ENCODE measurements at places on chromosomes 2 and 18. TPM values are rescaled to one million over a fixed set of nuclear protein-coding genes. Genes with fewer than 3 reads are reported as not detected.
A peak's percentile ranks its signal among the peaks of the same experiment; 100 is the strongest.

GRCh38 chr2:119657466-119658145 is 21.4 kb upstream of the TMEM177 start:
- no peaks in the 10 kb centered on the region for H3K36me3 ChIP-seq
- peaks cover 2% of the 10 kb centered on the region for H3K27me3 ChIP-seq
- H3K4me1 ChIP-seq, result no peaks in the 10 kb centered on the region
- no peak for DNase-seq
- no peak overlapping the region for H3K4me3 ChIP-seq

GRCh38 chr2:182951948-182952663 is 85.7 kb upstream of the FRZB start:
- H3K27ac ChIP-seq, result no peak overlapping the region
- DNase-seq, result peak; percentile 34
- no peak overlapping the region for H3K4me3 ChIP-seq
- no peaks in the 10 kb centered on the region for H3K4me1 ChIP-seq

DNA sequence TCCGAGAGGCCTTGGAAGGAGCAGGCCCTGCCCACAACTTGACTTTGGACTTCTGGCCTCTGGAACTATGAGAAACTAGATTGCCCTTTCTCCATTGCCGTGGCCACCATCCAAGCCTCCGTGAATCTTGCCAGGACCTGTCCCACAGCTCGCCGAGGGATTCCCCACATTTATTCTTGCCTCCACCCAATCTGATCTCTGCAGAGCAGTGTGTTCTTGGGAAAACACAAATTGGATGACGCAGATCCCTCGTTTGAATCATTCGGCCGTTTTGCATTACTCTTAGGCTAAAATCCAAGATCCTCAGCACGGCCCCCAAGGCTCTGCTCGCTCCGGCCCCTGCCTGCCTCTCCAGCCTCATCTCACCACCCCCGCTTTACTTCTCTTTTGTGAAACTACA is 364.2 kb downstream of the ZNF516 start:
- no peaks in the 10 kb centered on the region for H3K36me3 ChIP-seq
- no peak overlapping the region for H3K27ac ChIP-seq
- no peaks in the 10 kb centered on the region for H3K27me3 ChIP-seq
- no peak for DNase-seq
- no peaks in the 10 kb centered on the region for H3K4me1 ChIP-seq
- H3K4me3 ChIP-seq, result no peak overlapping the region

DNA sequence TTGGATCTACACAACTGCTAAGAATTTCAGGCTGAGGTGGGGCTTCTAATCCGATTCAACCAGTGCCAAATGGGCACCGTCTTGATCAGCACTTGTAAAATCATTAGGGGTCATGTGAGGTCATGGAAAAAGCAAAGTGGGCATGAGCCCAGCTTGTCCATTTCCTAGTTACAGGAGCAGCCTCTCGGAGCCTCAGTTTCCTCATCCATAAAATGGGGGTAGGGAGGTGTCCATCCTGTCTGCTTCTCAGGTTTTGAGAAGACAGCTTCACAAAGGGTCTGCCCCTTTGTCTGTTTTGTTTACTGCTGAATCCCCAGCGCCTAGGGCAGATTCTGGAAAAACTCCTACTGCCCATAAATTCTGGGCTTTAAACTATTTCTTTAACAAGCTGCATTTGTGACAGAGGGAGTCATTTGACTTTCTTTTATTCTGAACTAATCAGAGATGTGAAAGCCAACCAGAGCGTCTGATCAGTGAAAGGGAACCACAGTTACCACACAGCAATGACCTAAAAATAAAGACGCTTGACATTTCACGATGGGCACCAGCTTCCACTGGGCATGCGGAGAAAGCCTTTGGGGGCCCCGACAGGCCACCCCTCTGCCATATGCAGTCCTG is 38.9 kb downstream of the DNMT3A start:
- no peak overlapping the region for H3K4me3 ChIP-seq
- no peak for DNase-seq
- no peaks in the 10 kb centered on the region for H3K27me3 ChIP-seq
- H3K4me1 ChIP-seq, result peaks cover 29% of the 10 kb centered on the region
- peaks cover 42% of the 10 kb centered on the region for H3K36me3 ChIP-seq
- H3K27ac ChIP-seq, result peak overlapping the region; percentile 10

- no peaks in the 10 kb centered on the region for H3K27me3 ChIP-seq
- H3K36me3 ChIP-seq, result peaks cover 10% of the 10 kb centered on the region
- peak overlapping the region; percentile 55 for H3K4me3 ChIP-seq
Measured at GRCh38 chr2:197274349-197274748, 36.2 kb downstream of the ANKRD44 start.

DNA sequence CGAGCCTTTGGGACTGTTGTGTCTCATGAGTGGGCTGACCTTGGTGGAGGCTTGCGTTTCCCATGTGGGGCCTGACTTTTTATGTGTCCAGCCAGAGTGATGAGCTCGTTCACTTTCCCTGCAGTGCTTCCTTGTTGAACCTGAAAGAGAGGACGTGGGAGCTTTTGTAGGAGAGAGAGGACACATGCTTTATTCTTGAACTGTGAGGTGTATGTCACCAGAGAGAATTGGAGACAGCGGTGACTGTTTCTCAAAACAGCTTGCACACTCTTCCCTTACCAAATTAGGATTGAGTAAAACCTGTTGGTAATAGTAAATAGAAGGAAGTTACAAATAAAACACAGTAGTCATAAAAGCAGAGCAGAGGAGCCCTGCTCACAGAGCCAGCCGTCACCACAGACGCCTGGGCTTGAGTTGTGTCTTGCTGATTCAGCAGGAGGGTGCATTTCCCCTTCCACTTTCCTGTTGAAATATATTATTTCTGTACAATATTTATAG is 60.7 kb downstream of the INPP4A start:
- H3K27me3 ChIP-seq, result no peaks in the 10 kb centered on the region
- H3K4me1 ChIP-seq, result peaks cover 52% of the 10 kb centered on the region
- H3K27ac ChIP-seq, result no peak overlapping the region
- H3K36me3 ChIP-seq, result peaks cover 19% of the 10 kb centered on the region
- peak; percentile 15 for DNase-seq
- H3K4me3 ChIP-seq, result no peak overlapping the region

- H3K27me3 ChIP-seq, result no peaks in the 10 kb centered on the region
- no peaks in the 10 kb centered on the region for H3K4me1 ChIP-seq
Measured at GRCh38 chr2:123808243-123808642, 216.8 kb upstream of the CNTNAP5 start.

DNA sequence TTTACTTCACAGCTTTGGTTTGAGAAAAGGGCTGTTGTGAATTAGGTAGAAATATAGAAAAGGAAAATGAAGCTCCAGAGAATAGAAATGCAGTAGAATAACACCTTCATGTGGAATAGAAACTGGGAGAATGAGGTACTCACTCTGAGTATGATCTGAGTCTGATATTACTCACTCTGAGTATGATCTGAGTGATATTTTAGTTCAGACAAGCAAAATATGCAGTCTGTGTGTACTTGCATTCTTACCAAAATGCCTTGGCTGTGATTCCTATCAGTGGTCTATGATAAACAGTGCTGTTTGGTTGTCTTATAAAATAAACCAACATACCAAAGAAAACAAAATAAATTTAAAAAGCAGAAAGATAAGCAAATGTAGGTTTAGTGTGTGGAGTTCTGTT is 487.6 kb downstream of the THSD7B start:
- DNase-seq, result no peak
- H3K36me3 ChIP-seq, result no peaks in the 10 kb centered on the region
- no peak overlapping the region for H3K4me3 ChIP-seq
- H3K4me1 ChIP-seq, result no peaks in the 10 kb centered on the region

DNA sequence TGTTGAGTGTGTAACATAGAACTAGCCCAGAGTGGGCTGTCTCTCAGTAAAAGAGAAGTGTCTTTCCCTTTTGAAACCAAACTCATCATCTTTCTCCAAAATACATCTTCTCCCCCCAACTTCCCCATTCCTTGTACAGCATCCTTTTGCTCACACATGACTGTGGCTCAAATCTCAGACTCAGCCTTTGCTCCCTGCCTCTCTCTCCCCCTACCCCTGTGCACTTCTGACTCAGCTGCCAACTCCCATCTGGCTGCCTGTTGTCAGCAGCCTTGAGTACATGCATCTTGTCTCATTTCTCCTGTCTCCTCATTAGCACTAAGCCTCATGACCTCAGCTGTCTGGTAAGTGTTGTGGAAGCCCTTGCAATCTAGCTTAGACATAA is 18.1 kb upstream of the MGAT4A start:
- no peak for DNase-seq
- H3K27me3 ChIP-seq, result no peaks in the 10 kb centered on the region
- H3K4me1 ChIP-seq, result peaks cover 8% of the 10 kb centered on the region
- H3K27ac ChIP-seq, result no peak overlapping the region

GRCh38 chr18:13302040-13302439 is 83.5 kb downstream of the LDLRAD4 start:
- H3K4me1 ChIP-seq, result peaks cover 4% of the 10 kb centered on the region
- no peak overlapping the region for H3K27ac ChIP-seq
- H3K36me3 ChIP-seq, result no peaks in the 10 kb centered on the region
- DNase-seq, result no peak

GRCh38 chr2:24959761-24960160 is 12.0 kb downstream of the DNAJC27 start:
- H3K4me1 ChIP-seq, result no peaks in the 10 kb centered on the region
- peaks cover 76% of the 10 kb centered on the region for H3K36me3 ChIP-seq
- no peaks in the 10 kb centered on the region for H3K27me3 ChIP-seq
- no peak overlapping the region for H3K27ac ChIP-seq
- no peak overlapping the region for H3K4me3 ChIP-seq
- no peak for DNase-seq

GRCh38 chr2:102063487-102063911 is 71.7 kb downstream of the IL1R2 start:
- H3K4me3 ChIP-seq, result no peak overlapping the region
- H3K27me3 ChIP-seq, result no peaks in the 10 kb centered on the region
- H3K4me1 ChIP-seq, result peaks cover 19% of the 10 kb centered on the region
- no peaks in the 10 kb centered on the region for H3K36me3 ChIP-seq
- no peak overlapping the region for H3K27ac ChIP-seq

- H3K27ac ChIP-seq, result no peak overlapping the region
- H3K4me3 ChIP-seq, result no peak overlapping the region
- H3K36me3 ChIP-seq, result no peaks in the 10 kb centered on the region
- DNase-seq, result peak; percentile 5
Measured at GRCh38 chr2:68089961-68090360, 27.2 kb upstream of the C1D start.

GRCh38 chr18:199214-199613 is 40.9 kb downstream of the USP14 start:
- no peak overlapping the region for H3K4me3 ChIP-seq
- H3K27me3 ChIP-seq, result no peaks in the 10 kb centered on the region
- H3K36me3 ChIP-seq, result peaks cover 71% of the 10 kb centered on the region
- H3K4me1 ChIP-seq, result no peaks in the 10 kb centered on the region
- no peak for DNase-seq
- H3K27ac ChIP-seq, result no peak overlapping the region

GRCh38 chr18:44741085-44741484 is 60.4 kb downstream of the SETBP1 start:
- H3K4me1 ChIP-seq, result no peaks in the 10 kb centered on the region
- DNase-seq, result no peak
- H3K27me3 ChIP-seq, result no peaks in the 10 kb centered on the region
- H3K27ac ChIP-seq, result no peak overlapping the region
- no peak overlapping the region for H3K4me3 ChIP-seq
- no peaks in the 10 kb centered on the region for H3K36me3 ChIP-seq

DNA sequence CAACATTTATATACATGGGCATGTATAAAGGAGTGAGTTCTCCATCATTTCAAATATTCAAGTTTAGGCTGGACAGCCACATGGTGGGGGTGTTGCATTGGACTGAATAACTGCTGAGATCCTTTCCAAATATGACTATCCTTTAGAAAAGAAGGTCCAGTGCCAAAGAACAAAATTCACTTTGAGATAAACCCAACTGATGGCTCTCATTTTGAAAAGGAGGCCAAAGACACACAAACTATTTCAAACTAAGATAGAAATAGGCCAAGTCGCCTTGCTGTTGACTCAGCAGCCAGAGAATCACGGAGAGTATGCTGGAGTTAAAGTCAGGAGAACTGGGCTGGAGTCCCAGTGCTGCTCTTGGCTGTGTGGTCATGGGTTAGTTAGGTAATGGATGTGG is 204.5 kb upstream of the LRATD1 start:
- H3K4me1 ChIP-seq, result no peaks in the 10 kb centered on the region
- no peak for DNase-seq
- H3K27ac ChIP-seq, result no peak overlapping the region

DNA sequence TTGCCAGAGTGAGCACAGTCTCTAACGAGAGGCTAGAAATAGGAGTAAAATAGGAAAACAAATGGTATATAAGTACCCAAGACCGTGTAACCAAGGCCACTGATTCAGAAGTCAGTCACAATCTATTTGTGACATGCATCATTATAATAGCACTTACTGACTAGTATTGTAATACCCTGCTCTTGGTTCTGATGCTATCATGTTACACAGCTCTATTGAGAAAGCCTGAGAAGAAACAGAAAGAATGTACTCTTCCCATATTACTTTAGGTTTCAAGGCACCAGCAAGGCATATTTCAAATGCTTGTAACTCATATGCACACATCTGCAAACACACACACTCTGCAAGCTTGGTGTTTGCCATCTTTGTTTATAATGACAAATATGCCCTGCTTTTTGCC is 746.4 kb downstream of the SLC4A3 start:
- H3K27ac ChIP-seq, result no peak overlapping the region
- DNase-seq, result no peak
- H3K36me3 ChIP-seq, result no peaks in the 10 kb centered on the region
- no peak overlapping the region for H3K4me3 ChIP-seq
- H3K4me1 ChIP-seq, result no peaks in the 10 kb centered on the region
- no peaks in the 10 kb centered on the region for H3K27me3 ChIP-seq

GRCh38 chr18:76380791-76381405 is 114.1 kb downstream of the ZNF516 start:
- no peaks in the 10 kb centered on the region for H3K36me3 ChIP-seq
- peaks cover 3% of the 10 kb centered on the region for H3K4me1 ChIP-seq
- H3K4me3 ChIP-seq, result no peak overlapping the region
- no peak for DNase-seq

- H3K36me3 ChIP-seq, result no peaks in the 10 kb centered on the region
- no peak for DNase-seq
- H3K4me3 ChIP-seq, result no peak overlapping the region
- H3K4me1 ChIP-seq, result no peaks in the 10 kb centered on the region
- H3K27me3 ChIP-seq, result no peaks in the 10 kb centered on the region
Measured at GRCh38 chr18:50051288-50051687, 143.7 kb downstream of the MYO5B start.

DNA sequence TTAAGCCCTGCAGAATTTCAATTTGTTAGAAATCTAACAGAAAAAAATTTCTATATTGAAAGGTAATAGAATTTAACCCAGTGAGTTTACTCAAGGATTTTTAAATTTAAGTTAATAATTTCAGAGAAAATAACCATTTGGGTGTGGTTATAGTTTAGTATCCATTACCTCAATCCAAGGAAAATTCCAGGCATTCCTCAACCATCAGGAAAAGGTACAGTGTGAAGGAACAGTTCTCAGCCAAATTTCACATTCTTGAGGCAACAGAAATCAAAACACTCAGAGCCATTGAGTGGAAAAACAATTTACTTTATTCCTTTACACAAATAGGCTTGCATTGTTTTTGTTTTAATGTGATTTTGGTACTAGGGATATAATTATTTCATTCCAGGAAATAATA is 45.6 kb downstream of the ONECUT2 start:
- H3K36me3 ChIP-seq, result no peaks in the 10 kb centered on the region
- H3K4me3 ChIP-seq, result no peak overlapping the region
- H3K27me3 ChIP-seq, result peaks cover 7% of the 10 kb centered on the region
- H3K4me1 ChIP-seq, result no peaks in the 10 kb centered on the region

The SERPINB11 gene
- not detected for total RNA-seq

The WDR75 gene
- 45.6 TPM for total RNA-seq

The MAP4K3 gene
- total RNA-seq, result 28.7 TPM

The RAB6C gene
- total RNA-seq, result not detected

The ABCG5 gene
- not detected for total RNA-seq

The MXD1 gene
- total RNA-seq, result 40.6 TPM

The NT5DC4 gene
- not detected for total RNA-seq

The POTEJ gene
- not detected for total RNA-seq

The GRHL1 gene
- 1.8 TPM for total RNA-seq

The TFPI gene
- total RNA-seq, result 1.3 TPM

The GBX2 gene
- total RNA-seq, result not detected

The TBR1 gene
- 0.32 TPM for total RNA-seq

The RMDN2 gene
- total RNA-seq, result 1.3 TPM

The SMCHD1 gene
- 671 TPM for total RNA-seq
